Stimulated activated CD4-positive, alpha-beta T cell treated with anti-CD3 and anti-CD28 coated beads, TNF-alpha, amount 100 ng/mL, for 4 hours (primary cell): ENCODE measurements at places on chromosomes 4 and X.

- no peak for DNase-seq
Observed at GRCh38 chr4:56264873-56265272, 122.4 kb downstream of the AASDH start.

GRCh38 chr4:10157478-10158332, 41.1 kb upstream of the WDR1 start:
- DNase-seq = no peak

DNA sequence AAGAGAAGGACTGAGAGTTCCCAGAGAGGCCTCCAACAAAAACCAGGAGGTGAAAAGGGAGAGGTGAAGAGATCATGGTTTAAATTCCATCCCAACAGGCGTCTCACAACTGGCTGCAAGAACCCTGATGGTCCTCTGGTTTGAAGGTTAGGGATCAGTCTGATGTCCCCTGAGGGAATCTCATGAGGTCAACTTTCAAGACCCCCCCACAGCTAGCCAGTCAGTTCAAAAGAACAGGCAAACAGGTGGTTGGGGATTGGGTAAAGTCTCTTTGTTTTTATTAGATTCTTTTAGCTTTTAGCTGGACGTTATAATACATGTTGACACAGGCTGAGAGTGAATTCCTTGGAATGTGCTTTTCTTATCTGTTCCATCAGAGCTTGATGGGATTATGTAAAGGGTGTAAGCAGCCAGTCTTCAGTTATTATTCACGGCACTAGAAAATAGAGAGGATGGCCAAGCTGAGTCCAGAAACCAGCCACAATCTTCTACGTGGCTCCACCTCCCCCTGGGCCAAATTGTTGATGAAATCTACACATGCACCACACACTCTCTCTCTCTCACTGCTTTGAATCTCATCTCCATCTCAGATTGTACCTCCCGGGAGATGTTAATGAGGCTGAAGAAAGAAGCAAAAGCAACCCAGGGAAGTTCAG, 20.8 kb downstream of the ENPP6 start:
- no peak for DNase-seq

DNA sequence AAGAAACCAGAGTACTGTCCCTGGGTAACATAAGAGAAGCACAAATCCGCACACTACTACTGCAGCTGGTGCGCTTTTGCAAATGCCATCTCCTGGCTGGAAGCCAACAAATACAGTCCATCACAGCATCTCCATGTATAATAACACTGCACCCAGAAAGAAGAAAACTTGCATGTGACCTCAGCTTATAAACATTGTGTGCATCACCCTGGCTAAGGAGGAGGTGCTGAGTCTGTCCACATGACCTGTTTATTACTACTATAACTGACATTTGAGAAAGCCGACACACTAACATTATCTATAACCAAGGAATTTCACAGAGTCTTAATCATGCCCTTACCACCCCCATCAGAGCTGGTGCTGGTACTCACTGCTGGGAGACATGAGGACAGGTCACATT, 516.8 kb downstream of the CFAP47 start:
- no peak for DNase-seq

- DNase-seq = no peak
Observed at GRCh38 chrX:34638116-34638515, 19.0 kb downstream of the TMEM47 start.

GRCh38 chr4:158906073-158906472, 137.2 kb downstream of the FNIP2 start:
- no peak for DNase-seq

DNA sequence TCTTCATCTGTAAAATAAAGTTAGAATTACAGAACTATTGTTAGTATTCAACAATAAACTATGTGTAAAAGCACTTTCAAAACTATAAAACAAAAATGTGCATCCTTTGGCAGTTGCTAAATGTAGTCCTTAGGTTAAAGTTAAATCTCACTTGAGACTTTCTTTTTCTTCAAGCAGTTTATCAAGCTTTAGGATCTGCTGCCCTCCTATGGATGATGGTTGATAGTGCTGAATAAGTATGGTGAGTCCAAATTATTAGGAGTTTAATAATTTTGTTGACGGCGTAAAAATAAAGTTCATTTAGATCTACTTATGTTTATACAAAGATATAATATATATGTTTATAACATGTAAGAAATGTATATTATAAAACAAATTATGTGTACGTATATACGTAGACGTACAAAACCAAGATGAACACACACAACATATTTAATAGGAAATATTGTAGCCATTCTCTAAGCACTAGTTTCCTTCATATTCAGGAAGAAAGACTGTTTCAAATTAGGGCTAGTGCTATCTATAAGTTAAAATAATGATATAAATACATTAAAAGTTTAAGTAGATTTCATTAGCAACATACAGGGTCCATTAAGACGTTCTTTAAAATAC, 22.3 kb downstream of the UGT2A2 start:
- no peak for DNase-seq

- DNase-seq = no peak
Observed at GRCh38 chr4:37486166-37486565, 200.0 kb downstream of the RELL1 start.

DNA sequence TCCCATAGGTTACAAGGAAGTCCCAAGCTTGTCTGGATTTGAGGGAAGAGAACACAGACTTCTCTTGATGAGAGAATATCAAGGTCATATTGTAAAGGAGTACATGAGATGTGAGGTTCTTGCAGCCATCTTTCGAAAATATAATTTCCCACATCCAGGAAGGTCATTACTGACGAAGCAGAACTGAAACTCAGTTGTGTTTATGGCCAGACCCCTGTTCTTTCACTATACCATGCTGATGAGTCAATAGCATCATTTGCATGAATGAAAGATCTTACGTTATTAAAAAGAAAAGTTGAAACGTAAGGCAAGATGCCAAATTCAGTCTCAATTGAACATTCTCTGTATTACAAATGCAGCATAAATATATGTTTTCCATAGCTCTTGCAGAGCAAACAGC, 14.2 kb upstream of the CCDC149 start:
- DNase-seq = no peak

DNA sequence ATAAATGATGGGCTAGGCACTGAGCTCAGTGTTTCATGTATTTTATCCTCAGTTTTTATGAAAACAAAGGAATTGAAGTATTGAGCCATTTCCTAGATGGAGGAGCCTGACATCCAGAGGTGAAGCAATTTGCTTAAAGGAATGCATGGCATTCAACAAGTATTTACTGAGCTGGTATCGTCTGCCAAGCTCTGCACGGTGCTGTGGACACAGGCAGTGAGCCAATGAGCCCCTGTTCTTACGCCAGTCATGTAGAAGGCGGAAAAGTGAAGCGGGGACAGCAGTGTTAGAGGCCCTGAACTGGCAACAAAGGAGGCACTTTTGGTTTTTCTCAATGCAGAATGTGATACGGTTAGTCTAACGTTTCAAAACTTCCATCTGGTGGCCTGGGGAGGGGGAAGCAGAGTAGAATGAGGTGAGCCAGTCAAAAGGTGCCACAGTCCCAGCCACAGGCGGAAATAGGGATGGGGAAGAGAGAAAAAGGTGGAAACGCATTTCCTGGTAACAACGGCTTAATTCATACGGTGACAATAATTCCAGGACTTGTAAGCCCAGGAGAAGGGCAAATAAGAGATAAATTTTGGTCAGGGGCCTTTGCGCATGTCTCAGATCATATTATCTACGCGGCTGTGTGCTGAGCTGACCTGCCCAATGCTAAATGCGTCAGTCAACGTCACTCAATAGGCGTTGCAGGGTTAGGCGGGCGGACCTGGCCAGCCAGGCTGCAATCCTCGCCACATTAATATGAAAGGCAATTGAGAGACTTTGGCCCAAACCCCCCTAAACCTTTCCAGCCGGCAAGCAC, 133.9 kb downstream of the AFAP1 start:
- DNase-seq = no peak

- DNase-seq = no peak
Observed at GRCh38 chr4:179163147-179163546, 1720.9 kb upstream of the AGA start.

- no peak for DNase-seq
Observed at GRCh38 chrX:38807873-38808272, 6.6 kb downstream of the MID1IP1 start.

GRCh38 chr4:145480257-145480656, 1.4 kb upstream of the SMAD1 start:
- no peak for DNase-seq

DNA sequence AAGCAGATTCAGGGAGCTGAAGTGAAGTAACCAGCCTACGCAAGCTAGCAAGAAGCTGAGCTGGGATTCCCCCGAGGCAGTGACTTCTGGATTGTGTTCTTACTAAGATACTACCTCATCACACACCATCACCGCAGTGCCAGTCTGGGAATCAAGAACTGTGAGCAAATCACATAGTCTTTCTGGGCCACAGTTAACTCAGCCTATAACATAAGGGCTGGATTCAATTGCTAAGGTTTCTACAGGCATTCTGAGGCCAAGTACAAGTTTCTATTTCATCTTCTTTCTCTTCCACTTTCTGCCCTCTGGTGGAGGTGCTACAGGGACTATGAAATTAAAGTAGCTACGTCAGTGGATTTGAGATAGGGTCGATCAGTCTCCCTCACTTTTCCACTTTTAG, 1.4 kb upstream of the CORIN start:
- DNase-seq = no peak

- no peak for DNase-seq
Observed at GRCh38 chr4:41079881-41080560, 134.3 kb downstream of the APBB2 start.

DNA sequence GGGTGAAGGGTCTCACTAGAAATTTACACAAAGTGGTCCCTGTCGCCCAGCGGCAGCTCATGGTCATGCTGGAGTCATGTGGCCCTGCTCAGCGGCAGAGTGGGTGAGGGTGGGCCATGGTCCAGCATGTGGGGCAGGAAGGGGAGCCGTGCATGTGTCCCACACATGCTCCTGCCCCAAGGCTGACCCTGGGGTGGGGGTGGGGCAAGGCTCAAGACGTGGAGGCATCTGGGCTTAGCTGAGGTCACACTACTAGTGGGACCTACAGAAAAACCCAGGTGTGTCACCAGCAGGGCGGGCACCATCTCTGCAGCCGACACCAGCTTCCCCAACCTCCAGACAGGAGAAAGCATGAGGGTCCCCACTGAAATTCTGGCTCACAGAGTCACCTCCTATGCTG, 42.4 kb downstream of the EVC start:
- no peak for DNase-seq

GRCh38 chr4:56426273-56426672, 9.1 kb downstream of the PPAT start:
- DNase-seq = no peak

- DNase-seq = no peak
Observed at GRCh38 chr4:74013264-74013663, 14.8 kb upstream of the CXCL5 start.

- DNase-seq = no peak
Observed at GRCh38 chr4:16544869-16545268, 318.6 kb upstream of the TAPT1 start.

DNA sequence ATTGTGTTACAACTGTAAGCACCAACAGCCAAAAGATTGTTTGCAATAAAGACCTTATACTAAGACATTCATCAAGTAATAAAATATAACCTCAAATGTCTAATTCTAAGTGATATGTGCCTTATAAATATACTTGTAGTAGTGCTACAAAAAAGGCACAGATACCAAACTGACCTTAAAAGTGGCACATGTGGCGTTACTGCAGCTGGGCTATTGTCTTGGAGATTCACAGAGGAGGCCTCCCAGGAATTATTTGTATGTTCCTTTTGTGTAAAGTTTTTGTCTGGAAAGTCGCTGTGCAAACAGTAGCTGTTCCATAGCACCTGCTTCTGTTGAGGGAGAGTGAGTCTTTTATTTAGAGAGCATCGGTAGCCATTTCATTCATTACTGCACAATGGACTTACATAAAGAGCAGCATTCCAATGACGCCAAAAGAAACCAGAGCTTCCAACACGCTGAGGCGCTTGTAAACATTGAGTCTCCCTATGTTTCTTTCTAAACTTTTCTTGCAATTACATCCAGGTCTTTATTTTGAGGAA, 143.7 kb downstream of the RPA4 start:
- DNase-seq = no peak

GRCh38 chrX:23662187-23662586, 5.1 kb upstream of the PRDX4 start:
- DNase-seq = no peak
